Caudate nucleus (tissue), 63 donors: ENCODE measurements at places on chromosomes 4 and X.

DNA sequence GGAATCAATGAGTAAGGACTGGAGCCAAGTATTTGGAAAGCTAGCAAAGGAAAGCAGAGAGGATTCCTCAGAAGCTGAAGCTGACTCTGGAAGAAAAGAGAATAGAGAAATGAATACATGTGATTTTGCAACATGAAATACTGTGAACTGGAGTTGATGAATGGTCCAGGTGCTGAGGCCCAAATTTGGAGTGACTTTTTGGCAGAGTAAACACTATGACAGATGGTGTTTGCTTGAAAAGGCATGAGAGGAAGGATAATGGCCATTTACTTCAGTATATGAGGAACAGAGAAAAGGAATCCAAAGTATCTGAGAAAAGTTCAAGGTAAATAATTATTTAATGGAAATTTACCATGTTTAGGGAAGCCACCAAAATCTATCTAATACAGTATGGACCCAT, 236.7 kb downstream of the SLITRK2 start:
- no peak for DNase-seq

DNA sequence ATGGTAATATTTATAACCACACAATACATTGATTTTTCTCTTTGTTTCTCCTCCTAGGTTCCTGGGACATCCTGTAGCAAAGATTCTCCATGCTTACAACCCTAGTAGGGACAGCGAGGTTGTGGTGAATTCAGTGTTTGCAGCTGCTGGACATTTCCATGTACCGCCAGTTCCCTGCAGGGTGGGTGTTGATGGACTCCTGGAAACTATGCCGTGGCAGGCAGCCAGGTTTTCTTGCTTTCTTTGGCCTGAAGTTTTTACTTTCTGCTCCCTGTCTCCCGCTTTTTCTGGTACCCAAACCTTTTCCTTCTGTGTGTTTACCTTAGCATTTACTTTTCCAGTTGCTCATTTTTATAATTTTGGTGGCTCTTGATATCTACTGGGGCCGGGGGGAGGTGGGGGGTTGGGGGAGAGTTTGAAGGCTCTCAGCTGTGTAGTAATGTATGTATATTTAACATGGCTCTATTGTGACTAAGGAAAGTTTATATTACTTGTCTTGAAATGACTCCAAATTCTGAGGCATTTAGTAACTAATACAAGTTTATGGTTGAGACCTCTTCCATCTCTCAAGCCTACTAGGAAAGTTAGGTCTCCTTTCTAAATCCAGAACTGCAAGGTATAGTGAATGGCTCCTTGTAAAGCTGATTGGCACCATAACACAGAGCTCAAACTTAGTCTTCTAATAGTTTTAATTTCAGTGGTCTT, 89.7 kb downstream of the TMEM131L start:
- DNase-seq: no peak

DNA sequence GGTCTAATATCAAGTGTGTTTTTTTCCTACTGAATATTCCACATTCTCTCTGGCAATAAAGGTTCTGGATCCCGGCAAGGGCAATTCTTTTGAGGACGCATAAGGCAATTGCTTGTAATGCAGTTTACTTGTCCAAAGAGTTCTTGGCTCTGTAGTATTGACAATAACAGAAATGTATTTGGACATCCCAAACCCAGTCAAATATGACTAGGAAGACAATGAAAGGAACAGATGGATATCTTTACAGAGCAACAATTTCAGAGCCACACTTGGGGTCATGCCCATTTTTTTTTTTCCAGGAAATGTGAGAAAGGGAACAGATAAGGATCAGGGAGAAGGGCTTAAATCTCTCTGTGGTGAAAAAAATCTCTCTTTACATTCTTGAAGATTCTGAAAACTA, 12.2 kb downstream of the GK2 start:
- DNase-seq: no peak

GRCh38 chrX:119981286-119982070, 37.9 kb upstream of the NKAP start:
- no peak for DNase-seq

GRCh38 chrX:83845397-83845796, 15.5 kb upstream of the CYLC1 start:
- DNase-seq: no peak

DNA sequence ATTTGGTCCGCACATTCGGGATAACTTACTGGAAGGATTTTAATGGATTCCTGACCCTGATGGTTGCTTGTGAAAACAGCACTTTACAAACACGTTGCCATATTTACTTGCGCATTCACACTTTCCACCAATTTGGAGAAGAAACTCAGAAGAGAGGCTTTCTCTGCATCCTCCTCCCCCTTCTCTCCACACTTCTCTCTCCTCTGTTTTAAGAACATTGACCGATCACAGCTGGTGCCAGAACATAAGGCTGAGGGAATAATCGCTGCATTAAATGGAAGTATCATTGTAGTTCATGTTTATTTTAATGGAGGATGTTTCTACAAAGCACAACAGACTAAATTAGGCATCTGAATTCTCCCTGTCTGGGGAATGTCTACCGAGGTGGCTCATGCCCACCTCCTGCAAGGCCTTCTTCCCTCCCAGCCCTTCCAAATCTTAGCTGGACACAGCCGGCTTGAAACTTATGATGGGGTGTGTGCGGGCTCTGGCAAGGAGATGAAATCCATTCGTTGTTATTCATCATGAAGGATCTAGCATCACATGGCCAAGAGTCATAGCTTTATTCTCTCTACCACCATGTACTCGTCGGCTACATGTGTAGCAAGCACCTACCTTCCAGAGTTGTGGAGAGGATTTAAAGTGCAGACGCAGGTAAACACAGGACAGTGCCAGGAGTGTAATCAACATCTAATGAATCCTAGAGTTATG, 204.1 kb downstream of the LDB2 start:
- DNase-seq: no peak

DNA sequence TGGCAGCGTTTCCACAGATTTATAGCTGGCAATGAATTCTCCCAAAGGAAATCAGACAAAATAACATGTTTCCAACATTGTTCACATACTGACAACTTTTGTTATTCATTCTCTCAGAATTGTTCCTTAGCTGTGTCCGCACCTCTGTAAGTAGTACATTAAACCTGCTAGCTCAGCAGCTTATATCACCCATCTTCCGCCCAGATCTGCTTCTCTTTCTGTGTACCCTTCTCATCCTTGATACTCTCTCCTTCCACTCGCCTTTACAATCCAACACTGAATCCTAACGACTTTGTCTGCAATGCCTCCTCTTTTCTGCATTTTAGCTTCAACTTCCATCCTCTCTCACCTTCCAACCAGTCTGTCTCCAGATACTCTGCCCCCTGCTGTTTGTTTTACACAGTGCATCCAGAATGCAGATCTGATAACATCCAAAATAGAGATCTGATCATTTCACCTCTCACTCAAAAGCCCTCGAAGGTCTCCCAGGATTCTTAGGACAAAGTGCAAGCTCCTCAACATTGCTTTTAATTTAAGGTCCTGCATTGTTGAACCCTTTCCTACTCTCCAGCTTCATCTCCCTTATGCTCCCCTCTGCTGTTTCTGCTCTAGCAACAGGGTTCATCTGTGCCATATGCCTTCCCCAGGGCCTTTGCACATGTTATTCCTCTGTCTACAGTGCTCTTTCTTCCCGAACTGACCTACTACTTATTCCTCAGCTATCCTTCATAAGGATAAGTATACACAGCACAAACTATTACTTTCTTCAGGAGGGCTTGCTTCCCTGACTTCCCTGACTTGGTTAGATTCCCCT, 67.3 kb upstream of the VBP1 start:
- DNase-seq: no peak

- DNase-seq: no peak
These were observed 154.5 kb upstream of the SLC4A4 start for GRCh38 chr4:71184195-71184781.

- no peak for DNase-seq
These were observed 20.1 kb upstream of the TET2 start for GRCh38 chr4:105126311-105127169.
